ENCODE measurements at places on chromosomes 16 and 17. TPM values are rescaled to one million over a fixed set of nuclear protein-coding genes. Genes with fewer than 3 reads are reported as not detected.
A peak's percentile ranks its signal among the peaks of the same experiment; 100 is the strongest.

DNA sequence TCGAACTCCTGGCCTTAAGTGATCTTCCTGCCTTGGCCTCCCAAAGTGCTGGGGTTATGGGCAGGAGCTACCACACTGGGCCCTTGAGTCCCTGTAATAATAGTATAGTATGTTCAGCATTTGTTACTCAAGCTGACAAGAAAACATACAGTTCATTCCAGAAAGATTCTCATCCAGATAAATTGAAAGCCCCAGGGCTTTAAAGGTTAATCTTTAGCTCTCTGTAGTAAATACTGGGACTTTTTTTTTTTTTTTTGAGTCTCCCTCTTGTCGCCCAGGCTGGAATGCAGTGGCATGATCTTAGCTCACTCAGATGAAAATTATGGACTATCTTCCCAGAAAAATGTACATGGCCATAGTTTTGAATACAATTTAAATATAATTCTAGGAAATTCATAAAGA lies 11.0 kb downstream of the BRCA1 start:
- no peak for DNase-seq

DNA sequence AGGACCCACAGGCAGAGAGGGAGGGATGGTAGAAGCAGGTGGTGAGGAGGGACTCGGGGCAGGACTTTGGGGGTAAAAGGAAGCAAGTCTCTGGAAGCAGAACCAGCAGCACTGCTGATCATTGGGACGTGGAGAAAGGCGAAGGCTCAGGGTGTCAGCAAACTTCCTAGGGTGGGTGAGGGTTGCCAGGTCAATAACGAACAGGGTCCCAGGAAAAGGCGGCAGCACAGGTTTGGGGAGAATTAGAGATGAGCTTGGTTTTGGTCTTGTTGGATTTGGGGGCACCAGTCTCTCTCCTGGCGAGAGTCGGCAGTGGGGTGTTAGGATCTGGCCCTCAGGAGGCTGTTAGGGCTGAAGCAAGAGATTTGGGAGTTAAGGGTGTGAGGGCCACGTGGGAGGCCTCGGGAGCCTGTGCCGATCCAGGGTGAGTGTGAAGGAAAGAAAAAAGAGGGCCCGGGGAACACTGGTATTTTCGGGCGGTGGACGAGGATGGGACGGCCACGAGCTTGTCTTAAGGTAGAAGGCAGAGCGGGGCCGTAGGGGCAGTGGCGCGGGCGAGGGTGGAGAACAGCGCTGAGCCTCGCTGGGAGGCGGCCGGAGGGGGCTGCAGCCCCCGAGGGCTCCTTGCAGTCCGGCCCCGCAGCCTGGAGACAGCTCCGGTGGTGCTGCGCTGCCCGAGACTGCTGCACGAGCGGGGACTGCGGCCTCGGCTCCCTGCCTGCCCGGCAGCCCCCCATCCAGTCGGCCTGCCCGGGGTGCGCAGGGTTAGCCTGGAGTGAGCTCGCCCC lies 765 bp upstream of the ADORA2B start:
- DNase-seq = no peak

DNA sequence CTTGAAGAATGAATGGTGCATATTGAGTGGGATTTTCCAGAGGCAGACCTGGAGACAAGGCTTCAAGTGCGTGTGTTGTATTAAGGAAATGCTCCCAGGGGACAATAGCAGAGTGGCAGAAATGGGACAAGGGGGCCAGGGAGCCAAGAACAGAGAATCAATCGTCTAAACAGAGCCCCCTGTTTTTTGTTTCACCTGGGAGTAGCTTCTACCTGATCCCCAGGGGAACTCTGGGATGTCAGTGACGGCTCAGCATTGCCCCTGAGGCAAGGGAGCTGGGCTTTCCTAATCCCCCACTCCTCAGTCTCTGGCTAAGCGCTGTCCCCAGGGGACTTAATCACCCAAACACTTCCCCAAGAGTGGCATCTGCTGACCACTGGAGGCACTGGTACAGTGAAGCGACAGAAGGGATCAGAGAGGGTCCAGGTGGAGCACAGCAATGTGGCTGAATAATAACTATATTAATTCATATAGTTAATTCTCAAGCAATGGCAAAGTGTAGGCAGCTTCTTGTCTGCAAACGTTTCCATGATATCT lies 35.7 kb upstream of the C16orf78 start:
- no peak for DNase-seq

DNA sequence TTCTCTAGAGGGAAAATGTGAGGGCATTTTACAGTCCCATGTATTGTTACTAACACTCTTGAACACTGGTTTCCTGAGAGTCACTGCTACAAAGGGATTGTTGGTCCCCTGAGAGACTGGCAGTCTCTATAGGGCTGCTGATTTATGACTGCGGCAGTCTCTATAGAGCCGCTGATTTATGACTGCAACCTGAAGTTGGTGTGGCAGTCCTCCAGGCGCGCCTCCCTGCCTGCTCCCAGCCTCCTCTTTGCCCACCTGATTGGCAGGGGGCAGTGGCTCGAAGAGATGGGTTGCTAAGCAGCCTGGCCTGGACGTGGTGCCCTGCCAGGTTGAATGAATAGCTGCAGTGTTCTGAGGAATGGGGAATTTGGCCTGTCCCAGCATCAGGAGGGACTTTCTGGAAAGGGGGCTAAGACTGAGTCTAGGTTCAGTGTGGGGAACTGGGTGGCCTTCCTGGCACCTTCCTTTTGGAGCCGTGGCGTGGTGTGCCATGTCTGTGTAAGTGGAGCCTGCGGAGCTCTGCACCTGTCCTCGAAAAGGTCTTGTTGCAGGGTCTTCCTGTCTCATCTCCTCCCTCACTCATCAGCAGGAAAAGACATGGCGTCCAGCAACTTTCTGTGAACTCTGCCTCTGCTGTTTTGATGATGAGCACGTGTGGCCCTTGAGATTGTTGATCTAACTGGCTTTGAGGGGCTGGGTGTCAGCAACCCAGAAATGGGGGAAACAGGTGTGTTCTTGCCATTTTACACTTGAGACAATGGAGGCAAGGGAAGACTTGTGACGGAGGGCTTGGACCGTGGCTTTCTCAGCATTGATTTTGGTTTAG lies 24.9 kb downstream of the SAP30BP start:
- DNase-seq = no peak

DNA sequence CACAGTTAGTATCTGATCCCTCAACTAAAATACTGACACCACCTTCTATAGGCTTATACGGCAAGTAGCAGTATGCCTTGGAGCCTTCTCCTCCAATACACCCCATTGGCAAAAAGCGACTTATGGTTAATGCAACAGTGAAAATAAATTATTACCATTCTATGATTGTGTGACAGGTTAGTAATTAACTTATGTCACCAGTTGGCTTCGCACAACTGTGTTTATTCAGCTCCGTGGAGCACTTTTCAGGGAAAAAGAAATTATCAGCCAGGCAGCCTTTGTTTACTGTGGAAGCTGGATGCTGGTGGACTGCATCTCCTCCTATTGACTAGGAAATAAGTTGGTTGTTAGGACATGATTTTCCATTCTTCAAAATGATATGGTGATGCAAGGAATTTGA lies 833.8 kb upstream of the RBFOX1 start:
- DNase-seq = no peak

The CD300E gene
- under 0.01 TPM for total RNA-seq

The KRTAP2-2 gene
- not detected for total RNA-seq

The C16orf89 gene
- total RNA-seq = 3.3 TPM

The IRF8 gene
- total RNA-seq = 3.7 TPM

- DNase-seq = no peak
These were observed 184.9 kb downstream of the SEC14L1 start for GRCh38 chr17:77325577-77326075.

The SLFN14 gene
- 0.41 TPM for total RNA-seq

DNA sequence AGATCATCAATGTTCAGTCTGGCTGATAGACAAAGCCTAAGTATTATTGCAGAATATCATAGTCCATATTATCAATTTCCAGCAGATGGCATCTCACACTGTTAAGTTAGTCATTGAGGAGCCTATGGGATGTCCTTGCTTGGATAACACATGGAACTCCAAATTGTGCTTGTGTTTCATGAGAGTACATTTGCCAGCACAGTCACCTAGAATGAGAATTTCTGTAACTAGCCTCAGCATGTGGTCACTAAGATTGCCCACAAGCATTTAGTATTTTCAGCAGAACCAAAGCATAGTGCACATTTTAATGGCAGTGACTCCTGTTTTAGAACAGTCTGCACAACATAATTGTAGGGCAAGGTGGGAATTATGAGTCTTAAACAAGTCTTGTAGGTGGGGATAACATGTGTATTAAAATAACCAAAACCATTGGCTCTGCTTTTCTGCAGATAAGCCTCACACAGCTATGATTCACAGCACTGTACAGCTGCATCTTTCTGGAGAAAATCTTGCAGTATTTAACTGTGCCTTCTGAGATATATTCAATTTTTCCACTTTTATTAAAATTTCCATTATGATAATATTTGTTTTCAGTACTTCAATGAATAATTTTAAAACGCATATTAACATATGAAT lies 882.8 kb upstream of the SOX9 start:
- no peak for DNase-seq

DNA sequence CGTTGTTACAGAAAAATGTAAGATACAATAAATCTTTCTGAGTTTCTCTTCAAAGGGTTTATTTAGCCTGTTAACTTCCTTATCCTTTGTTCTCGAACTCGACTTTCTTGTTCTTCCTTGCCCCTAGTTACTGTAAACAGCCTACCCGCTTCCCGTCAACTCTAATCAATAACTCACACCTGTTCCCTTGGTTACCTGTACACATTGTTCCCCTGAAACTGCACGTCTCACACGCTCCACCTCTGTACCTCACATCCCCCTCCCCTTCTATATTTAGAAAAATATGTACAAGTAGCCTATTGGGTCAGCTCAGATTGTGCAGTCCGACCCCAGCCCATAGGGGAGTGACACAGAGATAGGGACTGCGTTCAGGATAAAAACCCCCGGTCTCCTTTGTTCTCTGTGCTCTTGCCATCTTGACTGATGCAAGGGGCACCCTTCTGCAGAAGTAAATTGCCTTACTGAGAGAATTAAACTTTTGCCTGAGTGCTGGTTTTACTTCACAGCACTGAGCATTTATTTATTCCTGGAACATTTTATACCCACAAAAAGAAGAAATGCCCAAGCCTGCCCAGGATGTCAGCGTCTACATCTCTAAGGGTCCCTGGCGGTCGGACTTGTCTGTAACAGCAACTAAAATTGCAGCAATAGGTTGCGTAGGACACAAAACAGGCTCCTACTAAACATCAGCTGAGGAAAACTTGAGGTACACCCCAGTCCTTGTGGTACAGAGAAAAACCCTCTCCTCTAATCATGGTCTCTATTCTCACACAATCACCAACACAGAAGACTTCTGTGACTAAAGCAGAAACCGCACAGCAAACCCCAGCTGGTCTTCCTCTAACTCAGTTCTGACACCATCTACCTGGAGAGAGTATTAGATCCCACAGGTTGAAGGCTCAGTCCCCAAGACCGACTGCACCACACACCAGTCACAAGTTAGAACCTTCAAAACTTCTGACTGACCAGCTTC lies 11.3 kb downstream of the WDR45B start:
- no peak for DNase-seq

GRCh38 chr16:83113317-83113716 lies 486.5 kb downstream of the CDH13 start:
- DNase-seq = peak; percentile 27

The ARHGAP23 gene
- total RNA-seq = 31.4 TPM

GRCh38 chr16:85164838-85165516 lies 52.7 kb upstream of the CIBAR2 start:
- DNase-seq = no peak

GRCh38 chr16:49726155-49726554 lies 129.8 kb downstream of the ZNF423 start:
- DNase-seq = no peak

DNA sequence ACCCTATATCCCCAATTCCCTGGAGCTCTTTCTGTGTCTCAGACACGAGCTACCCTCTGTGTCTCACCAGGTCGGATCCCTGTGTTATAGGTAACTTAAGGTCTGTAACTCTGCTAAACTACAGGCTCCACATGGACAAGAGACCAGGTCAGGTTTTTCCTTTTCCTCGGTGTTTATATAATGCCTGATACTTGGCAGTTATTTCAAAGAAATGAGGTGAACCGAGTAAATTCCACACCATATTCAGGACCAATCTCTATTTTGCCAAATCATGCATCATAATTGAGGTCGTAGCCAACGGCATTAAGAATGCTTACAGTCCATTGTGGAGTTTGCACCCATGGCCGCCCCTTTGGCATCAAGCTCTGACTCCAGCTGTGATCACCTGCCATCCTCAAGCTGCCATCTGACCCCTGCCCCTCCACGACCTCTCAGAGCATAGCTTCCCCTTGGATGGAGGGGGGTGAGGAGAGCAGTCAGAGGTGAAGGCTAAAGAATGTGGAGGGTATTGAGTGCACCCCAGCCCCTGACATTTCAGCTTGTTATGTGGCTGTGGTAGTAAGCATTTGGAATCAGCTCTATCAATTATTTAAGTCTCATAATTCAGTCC lies 434.7 kb upstream of the RBFOX1 start:
- DNase-seq = no peak

DNA sequence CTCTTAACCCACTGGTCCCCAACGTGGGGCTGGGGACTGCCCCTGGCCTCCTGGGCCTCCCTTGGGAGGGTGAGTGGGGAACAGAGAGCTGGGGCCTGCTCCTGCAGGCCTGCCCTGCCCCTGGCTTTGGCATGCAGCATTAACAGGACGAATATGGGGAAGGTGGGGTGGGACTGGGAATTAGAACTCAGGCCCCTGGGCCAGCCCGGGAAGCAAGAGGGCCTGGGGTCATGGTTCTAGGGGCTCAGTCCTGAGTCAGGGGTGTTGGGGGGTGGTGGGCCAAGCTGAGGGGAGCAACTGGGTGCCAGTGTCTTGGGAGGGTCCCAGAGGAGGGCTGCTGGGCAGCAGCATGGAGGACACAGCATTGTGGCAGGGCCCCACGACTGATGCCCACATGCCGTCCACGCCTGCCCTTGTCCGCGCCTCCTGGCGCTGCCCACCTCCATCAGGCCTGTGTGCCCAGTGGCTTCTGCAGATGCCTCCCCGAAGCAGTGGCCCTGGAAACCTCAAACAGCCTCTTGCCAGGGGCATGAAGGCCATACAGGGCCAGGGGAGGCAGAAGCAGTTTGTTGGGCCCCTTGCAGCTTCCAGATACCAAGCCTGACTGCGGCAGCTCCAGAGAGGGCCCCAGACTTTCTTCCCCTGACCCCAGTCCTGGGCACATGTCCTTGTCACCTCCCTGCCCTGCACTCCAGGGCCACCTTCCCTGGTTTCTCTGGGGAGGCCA lies 4.8 kb downstream of the MAP2K3 start:
- DNase-seq = no peak

The CCL5 gene
- not detected for total RNA-seq

- DNase-seq = no peak
These were observed 67.8 kb downstream of the MAF start for GRCh38 chr16:79532785-79533184.

The KCNH4 gene
- total RNA-seq = 0.41 TPM

All from frontal cortex (tissue), 4 donors.